ENCODE measurements at places on chromosomes 3 and 15.
A peak's percentile ranks its signal among the peaks of the same experiment; 100 is the strongest.

GRCh38 chr3:112736386-112736785 lies 95.4 kb upstream of the CCDC80 start:
- no peak for DNase-seq

GRCh38 chr15:71192816-71193215 lies 77.5 kb downstream of the THSD4 start:
- no peak for DNase-seq

GRCh38 chr15:77350792-77351191 lies 69.1 kb downstream of the PEAK1 start:
- no peak for DNase-seq

DNA sequence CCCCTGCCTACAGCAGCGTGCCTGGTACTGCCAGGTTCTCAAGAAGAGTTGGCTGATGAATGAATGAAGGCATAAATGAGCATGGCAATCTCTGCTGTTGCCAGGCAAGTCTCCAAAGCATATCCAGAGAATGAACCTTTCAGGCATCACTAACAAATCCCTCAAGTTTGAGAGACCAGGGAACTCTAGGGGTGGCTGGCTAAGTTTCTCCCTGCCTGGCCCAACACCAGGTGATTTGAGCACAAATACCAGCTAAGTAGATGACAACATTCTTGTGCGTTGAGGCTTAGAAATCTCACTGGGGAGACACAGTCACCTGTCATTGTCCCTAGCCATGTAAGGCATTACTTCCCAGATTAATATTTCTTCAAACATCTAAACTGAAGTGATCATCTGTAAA lies 81.4 kb upstream of the PTX3 start:
- DNase-seq = no peak

DNA sequence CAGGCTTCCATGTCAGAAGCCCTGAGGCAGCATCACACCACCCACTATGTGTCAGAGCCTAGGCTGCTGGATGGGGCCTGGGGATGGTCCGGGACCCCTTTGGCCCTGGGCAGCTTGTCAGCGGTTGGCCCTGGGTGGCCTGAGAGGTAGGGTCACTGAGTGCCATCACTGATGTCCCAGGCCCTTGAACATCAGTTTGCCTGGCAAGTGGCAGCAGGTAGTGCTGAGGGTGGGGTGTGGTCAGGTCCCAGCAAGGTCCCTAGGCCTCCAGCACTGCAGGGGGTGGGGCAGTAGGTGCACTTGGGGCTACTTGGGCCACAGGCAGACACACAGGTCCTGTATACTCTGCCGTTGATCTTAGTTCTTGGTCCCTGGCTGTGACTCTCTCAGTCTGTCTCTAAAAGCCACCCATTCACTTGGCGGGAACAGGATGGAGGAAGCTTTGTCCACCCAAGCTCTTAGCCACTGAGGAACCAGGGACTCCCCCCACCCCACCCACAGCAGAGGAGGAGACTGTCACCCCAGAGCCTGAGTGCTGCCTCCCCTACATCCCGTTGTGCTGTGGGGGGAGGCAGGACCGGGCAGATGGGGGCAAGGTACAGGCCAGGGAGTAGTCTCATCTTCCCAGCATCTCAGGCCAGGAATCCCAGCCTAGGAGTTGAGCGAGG lies 5.8 kb downstream of the GNAI2 start:
- no peak for DNase-seq

DNA sequence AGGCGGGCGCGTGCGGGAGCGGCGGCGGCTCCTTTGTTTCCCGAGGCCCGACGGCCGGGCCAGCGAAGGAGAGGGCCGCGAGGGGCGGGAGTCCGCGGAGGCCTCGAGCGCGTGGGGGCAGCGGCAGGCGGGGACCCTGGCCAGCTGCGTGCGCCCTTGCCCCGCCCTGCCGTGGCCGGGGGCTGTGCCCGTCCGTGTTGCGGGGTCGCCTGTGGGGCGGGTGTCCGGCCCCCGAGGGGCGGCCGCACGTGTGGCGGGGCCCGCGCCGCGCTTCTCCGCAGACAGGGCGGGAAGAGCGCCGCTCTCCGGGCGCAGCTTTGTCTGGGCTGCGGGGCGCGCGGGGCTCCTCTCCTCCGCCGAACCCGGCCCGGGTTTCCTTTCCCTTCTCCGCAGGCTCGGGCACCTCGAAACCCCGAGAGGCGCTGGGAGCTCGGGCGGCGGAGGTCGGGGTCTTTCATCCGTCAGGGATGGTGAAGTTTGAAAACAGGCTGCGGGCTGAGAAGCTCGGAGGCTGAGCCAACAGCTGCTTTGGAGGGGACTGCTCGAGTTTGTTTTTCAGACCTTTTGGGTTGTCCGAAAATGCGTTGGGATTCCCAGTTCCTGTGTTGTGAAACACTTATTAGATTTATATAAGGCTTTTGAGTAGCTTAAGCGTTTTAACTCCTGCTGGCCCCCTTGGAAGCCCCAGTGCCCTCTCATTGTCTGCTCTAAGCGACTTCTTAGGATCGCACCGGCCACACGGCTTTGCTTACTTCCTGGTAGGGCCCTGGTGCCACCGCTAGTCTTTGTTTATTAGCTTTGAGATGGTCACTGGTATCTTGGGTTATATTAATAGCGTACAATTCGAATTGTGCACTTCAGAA lies 817 bp downstream of the USP3 start:
- DNase-seq = no peak

- no peak for DNase-seq
These were observed 58.3 kb downstream of the NSUN3 start for GRCh38 chr3:94121161-94121560.

DNA sequence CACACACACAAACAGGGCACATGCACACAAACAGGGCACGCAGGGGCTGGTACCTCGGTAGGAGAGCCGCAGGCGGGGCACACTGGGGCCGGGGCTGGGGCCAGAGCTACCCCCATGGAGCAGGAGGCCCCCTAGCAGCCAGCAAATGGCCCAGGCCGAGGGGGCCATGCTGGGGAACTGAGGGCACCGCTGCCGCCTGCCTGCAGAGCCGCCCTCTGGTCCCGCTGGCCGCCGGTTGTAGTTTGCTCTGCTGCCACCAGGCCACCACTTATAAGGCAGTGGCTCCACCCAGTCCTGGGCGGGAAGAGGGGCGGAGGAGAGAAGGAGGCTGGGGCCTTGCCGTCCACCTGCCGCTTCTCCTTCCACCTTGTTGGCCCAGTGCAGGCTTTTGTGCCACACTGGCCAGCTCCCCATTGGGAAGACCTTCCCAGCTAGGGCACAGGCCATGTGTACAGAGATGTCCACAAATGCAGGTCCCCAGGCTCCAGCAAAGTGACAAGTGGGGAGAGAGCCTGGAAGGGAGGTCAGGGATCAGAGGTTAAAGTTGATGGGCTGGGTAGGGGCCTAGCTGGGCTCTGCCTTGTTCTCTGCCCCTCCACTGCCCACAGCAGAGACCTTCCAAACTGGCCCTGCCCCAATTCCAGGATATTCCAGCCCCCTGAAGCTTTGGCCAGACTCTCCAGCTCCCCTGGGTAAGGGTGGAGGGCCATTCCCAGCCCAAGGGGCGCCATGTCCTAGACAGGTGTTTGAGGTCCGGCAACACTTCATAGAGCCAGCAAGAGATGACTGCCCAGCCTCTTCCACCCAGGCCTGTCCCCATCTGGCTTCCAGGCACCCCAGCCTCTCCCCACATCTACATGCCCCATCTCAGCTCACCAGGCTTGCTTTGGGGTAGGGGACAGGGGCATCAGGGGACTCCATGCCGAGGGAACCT lies at the start of gene SEMA3G:
Gene SEMA3G, minus strand, starts transcription at position 244 of the 934 bp plus-strand sequence. Its CDS starts 76 bp downstream, at position 168.
- peak; percentile 19 for DNase-seq

DNA sequence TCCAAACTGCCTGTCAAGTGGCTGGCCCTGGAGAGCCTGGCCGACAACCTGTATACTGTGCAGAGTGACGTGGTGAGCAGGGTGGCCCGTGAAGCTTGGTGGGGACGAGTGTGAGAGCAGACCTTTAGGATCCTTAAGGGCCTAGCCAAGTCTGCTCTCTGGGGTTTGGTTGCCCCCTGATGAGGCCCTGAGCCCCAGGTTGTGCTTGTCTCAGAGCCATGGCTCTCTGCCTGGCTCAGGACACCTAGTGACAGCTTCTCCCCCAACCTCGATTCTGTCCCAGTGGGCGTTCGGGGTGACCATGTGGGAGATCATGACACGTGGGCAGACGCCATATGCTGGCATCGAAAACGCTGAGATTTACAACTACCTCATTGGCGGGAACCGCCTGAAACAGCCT lies 14.4 kb downstream of the TYRO3 start:
- DNase-seq = no peak

GRCh38 chr15:82807920-82808633 lies 1.4 kb upstream of the WHAMM start:
- DNase-seq = no peak

DNA sequence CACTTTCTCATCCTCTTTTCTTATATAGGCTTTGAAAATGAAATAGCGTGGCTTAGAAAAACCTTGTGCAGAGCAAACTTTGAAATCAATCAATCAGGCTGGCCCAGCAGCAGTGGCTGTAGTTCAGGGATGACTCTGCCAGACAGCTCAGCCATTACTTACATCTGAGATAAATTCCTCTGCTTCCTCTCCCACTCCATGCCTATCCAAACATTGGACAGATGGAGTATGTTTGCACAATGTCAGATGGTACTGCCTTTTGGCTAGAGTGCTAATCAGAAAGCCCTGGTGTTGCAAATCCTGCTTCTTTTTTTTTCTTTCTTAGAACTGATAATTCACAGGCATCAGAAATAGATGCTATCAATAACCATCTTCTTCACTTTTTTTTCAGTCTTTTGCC lies 1065.1 kb downstream of the AGBL1 start:
- DNase-seq = no peak

GRCh38 chr3:103127737-103128136 lies 692.9 kb downstream of the ZPLD1 start:
- no peak for DNase-seq
